ENCODE measurements at places on chromosomes 4 and X. TPM values are rescaled to one million over a fixed set of nuclear protein-coding genes. Genes with fewer than 3 reads are reported as not detected.

PASD1 gene
- total RNA-seq = not detected

FHIP1A gene
- total RNA-seq = 1.6 TPM

APLN gene
- not detected for total RNA-seq

OPRPN gene
- total RNA-seq = not detected

EDA gene
- 1.6 TPM for total RNA-seq

DUSP9 gene
- not detected for total RNA-seq

PNMA5 gene
- not detected for total RNA-seq

ZDHHC15 gene
- 0.69 TPM for total RNA-seq

TRIM2 gene
- total RNA-seq = 1.1 TPM

DNA sequence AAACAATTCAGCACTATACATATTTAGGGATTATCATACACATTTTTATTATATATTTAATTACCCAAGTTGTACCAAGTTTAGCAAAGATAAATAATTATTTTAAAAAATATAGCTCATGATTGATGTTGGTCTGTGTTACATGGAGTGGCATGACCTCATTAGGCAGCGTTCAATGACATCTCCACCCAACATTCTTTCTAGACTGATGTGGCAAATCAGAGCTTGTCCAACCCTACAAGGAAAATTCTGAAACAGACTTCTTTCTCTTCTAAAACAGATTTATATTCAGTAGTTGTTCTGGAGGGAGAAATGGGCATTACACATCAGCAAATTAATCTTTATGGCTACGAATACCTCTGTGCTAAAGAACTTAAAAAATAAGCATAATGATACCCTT is 189.7 kb downstream of the PDGFC start:
- no peaks in the 10 kb centered on the region for H3K4me1 ChIP-seq
- H3K4me3 ChIP-seq = no peak overlapping the region
- no peak overlapping the region for H3K27ac ChIP-seq
- no peaks in the 10 kb centered on the region for H3K36me3 ChIP-seq

DNA sequence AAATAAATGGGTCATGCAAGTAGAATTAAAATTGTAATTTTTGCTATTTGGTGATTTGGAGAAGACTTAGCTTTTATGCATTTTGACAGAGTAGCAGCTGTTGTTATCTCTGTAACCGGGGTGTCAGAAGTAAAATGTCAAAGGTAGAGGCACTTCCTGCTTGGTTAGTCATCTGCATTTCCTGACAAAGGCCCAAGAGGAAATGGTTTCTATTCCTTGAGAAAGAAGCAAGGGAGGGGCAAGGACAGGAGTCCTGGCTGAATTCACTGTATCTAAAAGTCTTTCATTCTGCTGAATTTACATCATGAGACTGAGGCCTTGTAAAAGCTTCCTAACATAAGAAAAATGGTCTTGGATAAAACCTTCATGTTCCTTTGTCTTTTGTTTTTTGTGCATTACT is 550.9 kb upstream of the BOD1L1 start:
- no peaks in the 10 kb centered on the region for H3K36me3 ChIP-seq
- peak overlapping the region; percentile 21 for H3K4me3 ChIP-seq
- peak overlapping the region; percentile 94 for H3K27ac ChIP-seq
- H3K4me1 ChIP-seq = peaks cover 19% of the 10 kb centered on the region
- no peaks in the 10 kb centered on the region for H3K27me3 ChIP-seq

GRCh38 chrX:34401411-34401810 is 255.7 kb downstream of the TMEM47 start:
- no peaks in the 10 kb centered on the region for H3K4me1 ChIP-seq
- H3K4me3 ChIP-seq = no peak overlapping the region
- H3K27me3 ChIP-seq = no peaks in the 10 kb centered on the region
- DNase-seq = no peak

- no peak overlapping the region for H3K4me3 ChIP-seq
- no peaks in the 10 kb centered on the region for H3K4me1 ChIP-seq
- H3K36me3 ChIP-seq = no peaks in the 10 kb centered on the region
- peaks cover 4% of the 10 kb centered on the region for H3K27me3 ChIP-seq
- no peak for DNase-seq
- no peak overlapping the region for H3K27ac ChIP-seq
Measured at GRCh38 chr4:187175197-187175596, 451.5 kb upstream of the FAT1 start.

DNA sequence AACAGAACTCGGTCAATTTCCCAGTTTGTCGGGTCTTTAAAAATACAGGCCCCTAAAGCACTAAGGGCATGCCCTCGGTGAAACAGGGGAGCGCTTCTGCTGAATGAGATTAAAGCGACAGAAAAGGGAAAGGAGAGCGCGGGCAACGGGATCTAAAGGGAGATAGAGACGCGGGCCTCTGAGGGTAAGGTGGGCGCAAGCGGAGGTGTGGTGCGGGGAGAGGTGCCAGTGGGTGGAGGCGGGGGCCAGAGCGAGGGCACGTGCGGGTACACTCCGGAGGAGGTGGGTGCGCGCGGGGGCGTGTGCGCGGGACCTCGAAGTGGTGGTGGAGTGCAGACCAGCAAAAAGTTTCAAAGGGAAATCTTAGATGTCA is 787 bp upstream of the TET2 start:
- no peaks in the 10 kb centered on the region for H3K36me3 ChIP-seq
- peak overlapping the region; percentile 99 for H3K4me3 ChIP-seq
- peak overlapping the region; percentile 95 for H3K27ac ChIP-seq
- peaks cover 20% of the 10 kb centered on the region for H3K4me1 ChIP-seq
- peak; percentile 38 for DNase-seq
- H3K27me3 ChIP-seq = no peaks in the 10 kb centered on the region

- H3K36me3 ChIP-seq = no peaks in the 10 kb centered on the region
- H3K27ac ChIP-seq = no peak overlapping the region
- H3K4me3 ChIP-seq = no peak overlapping the region
- H3K4me1 ChIP-seq = no peaks in the 10 kb centered on the region
- no peaks in the 10 kb centered on the region for H3K27me3 ChIP-seq
- no peak for DNase-seq
Measured at GRCh38 chr4:164906368-164906767, 29.4 kb downstream of the APELA start.

GRCh38 chr4:125316401-125316790 is 1.6 kb downstream of the FAT4 start:
- DNase-seq = no peak
- H3K4me3 ChIP-seq = peak overlapping the region; percentile 75
- H3K36me3 ChIP-seq = no peaks in the 10 kb centered on the region
- H3K27me3 ChIP-seq = peaks cover 54% of the 10 kb centered on the region
- peaks cover 18% of the 10 kb centered on the region for H3K4me1 ChIP-seq
- H3K27ac ChIP-seq = no peak overlapping the region

DNA sequence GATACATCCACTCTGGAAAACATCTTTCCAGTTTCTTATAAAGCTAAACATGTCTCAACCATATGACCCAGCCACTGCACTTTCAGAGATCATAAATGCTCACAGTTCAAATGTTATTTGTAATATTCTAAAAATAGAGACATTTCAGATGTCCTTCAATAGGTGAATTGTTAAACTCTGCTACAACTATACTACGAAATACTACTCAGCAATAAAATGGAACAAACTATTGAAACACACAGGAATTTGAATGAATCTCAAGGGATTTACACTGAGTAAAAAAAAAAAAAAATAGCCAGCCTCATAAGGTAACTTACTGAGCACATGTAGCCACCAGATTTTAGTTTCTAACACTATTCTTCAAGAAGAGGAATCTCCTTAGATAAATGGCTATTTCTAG is 253.9 kb downstream of the PCDH18 start:
- no peak overlapping the region for H3K4me3 ChIP-seq
- DNase-seq = no peak
- no peak overlapping the region for H3K27ac ChIP-seq
- no peaks in the 10 kb centered on the region for H3K36me3 ChIP-seq
- no peaks in the 10 kb centered on the region for H3K27me3 ChIP-seq

- DNase-seq = peak; percentile 83
- peak overlapping the region; percentile 99 for H3K27ac ChIP-seq
- H3K36me3 ChIP-seq = no peaks in the 10 kb centered on the region
- H3K4me3 ChIP-seq = peak overlapping the region; percentile 81
Measured at GRCh38 chrX:151393514-151393913, 3.5 kb upstream of the VMA21 start.

DNA sequence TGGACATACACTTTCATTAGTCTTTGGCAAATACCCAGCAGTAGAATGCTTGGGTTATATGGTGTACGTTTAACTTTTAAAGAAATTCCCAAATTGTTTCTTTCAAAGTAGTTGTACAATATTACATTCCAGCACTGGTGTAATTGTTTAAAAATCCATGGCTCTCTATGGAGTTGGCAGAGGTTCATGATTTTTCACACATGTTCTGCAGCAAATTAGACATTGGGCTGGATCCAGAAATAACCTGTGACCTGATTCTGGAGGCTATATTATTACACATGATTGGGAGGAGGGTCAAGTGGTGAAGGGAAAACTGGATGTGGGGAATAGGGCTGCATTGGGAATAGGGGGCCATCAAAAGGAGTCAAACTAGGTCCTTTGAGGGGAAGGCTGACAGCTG is 41.9 kb downstream of the MAMLD1 start:
- no peaks in the 10 kb centered on the region for H3K36me3 ChIP-seq
- no peak for DNase-seq
- H3K4me1 ChIP-seq = peaks cover 2% of the 10 kb centered on the region
- no peak overlapping the region for H3K4me3 ChIP-seq

DNA sequence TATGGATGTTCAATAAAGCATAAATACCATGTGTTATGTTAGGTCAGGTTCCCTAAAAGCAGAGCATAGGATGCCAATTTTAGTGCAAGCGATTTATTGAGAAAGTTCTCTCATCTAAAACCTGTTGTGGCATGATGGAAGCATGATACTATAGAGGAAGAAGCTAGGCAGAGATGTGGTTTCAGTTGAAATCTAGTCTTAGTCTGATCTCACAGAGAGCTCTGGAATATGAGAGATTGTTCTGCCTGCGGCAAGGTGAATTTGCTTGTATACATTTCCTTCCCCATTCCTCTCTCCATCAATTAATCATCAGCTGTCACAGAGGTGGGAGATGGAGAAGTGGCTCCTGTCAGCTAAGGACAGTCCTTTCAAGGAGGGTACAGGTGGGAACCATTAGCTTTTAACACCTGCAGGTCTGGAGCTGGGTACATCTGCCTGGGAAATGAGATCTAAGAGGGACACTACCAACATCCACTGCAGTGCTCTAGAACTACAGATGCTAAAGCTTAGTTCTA is 252.4 kb downstream of the CFAP299 start:
- no peak overlapping the region for H3K4me3 ChIP-seq
- no peak for DNase-seq
- no peak overlapping the region for H3K27ac ChIP-seq
- peaks cover 8% of the 10 kb centered on the region for H3K4me1 ChIP-seq
- peaks cover 3% of the 10 kb centered on the region for H3K27me3 ChIP-seq

GRCh38 chr4:181213551-181213950 is 1029.7 kb upstream of the TENM3 start:
- H3K4me3 ChIP-seq = no peak overlapping the region
- no peak overlapping the region for H3K27ac ChIP-seq
- H3K36me3 ChIP-seq = no peaks in the 10 kb centered on the region
- peaks cover 8% of the 10 kb centered on the region for H3K27me3 ChIP-seq
- DNase-seq = no peak

DNA sequence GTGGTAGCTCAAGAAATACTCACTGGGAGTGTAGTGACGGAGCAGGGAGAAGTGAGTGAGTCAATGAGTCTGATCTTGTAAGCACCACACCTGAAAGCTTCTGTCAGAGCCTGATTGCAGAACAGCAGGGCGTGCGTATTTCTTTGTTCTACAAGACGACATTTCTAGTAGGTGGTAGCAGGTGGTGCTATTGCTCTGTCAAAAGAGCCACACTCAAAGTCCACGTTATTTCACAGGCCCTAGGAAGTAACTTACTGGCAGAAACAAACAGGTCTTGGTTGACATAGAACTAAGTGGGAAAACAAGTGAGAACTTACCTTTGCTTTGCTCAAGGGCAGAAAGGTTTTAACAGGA is 46.4 kb upstream of the SPRY1 start:
- no peak overlapping the region for H3K27ac ChIP-seq
- peaks cover 5% of the 10 kb centered on the region for H3K27me3 ChIP-seq
- no peak overlapping the region for H3K4me3 ChIP-seq
- no peaks in the 10 kb centered on the region for H3K36me3 ChIP-seq

- H3K27ac ChIP-seq = no peak overlapping the region
- peaks cover 4% of the 10 kb centered on the region for H3K27me3 ChIP-seq
- H3K4me3 ChIP-seq = no peak overlapping the region
Measured at GRCh38 chr4:150007512-150007911, 70.7 kb upstream of the DCLK2 start.

- H3K27me3 ChIP-seq = peaks cover 6% of the 10 kb centered on the region
- no peak for DNase-seq
- no peak overlapping the region for H3K4me3 ChIP-seq
- H3K36me3 ChIP-seq = no peaks in the 10 kb centered on the region
Measured at GRCh38 chr4:155899891-155900290, 3.6 kb upstream of the TDO2 start.

DNA sequence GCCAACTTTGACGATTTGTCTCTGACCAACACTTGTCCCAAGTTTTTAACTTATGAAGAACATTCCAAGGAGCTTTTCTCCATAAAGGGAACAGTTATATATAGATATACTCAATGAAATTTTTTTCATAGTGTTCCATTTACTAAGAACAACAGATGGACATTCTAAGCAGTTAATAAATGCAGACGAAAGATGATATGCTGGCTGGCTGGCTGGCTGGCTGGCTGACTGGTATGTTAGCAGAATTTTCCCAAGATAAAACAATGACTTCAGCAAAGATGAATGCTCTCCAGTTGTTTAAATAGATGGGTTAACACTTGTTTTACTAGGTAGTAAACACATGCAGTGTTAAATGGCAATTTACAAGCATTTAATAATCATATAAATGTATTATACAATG is 62.2 kb downstream of the SPANXN3 start:
- no peaks in the 10 kb centered on the region for H3K4me1 ChIP-seq
- no peak overlapping the region for H3K27ac ChIP-seq
- H3K4me3 ChIP-seq = no peak overlapping the region
- H3K36me3 ChIP-seq = peaks cover 6% of the 10 kb centered on the region

DNA sequence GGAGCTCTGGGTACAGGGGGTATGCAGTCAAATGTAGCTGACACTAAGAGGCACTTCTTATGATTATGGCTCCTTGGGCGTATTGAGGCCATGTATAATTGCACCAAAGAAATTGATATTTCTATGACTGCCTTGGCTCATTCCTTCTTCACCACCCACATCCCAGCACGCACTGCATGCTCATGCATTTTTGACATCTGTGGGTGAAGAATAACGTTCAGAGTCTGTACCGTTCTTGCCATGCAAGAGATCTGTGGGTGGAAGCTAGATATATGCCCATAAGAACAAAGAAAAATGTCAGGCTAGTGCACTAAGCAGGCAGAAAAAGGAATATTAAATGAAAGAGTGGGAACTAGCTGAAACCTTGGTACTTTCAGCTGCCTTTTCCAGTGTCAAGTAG is 93.4 kb downstream of the EMCN start:
- H3K4me1 ChIP-seq = no peaks in the 10 kb centered on the region
- no peak for DNase-seq
- no peak overlapping the region for H3K4me3 ChIP-seq
- peaks cover 4% of the 10 kb centered on the region for H3K27me3 ChIP-seq
- H3K27ac ChIP-seq = no peak overlapping the region
- no peaks in the 10 kb centered on the region for H3K36me3 ChIP-seq

DNA sequence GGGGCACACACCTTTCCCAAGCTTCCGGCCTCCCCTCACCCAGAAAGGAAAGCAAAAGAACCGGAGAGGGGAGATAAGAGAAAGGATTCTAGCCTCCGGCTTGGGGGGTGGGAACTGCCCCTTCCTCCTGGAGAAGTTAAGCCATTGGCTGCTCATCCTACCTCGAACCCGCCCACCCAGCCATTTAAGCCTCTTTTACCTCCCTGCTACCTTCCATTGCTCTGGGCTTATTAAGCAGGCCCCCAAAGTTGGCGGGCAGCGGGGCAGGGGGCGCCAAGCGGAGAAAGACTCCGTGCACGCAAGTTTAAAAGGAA is 2.3 kb downstream of the MAML3 start:
- peak overlapping the region; percentile 93 for H3K4me3 ChIP-seq
- H3K4me1 ChIP-seq = peaks cover 42% of the 10 kb centered on the region
- H3K27ac ChIP-seq = peak overlapping the region; percentile 88
- DNase-seq = peak; percentile 91

Measured in naive thymus-derived CD8-positive, alpha-beta T cell (primary cell).